ENCODE measurements at places on chromosomes 5 and 9.

GRCh38 chr5:177043958-177044357 lies 21.5 kb downstream of the ZNF346 start:
- no peak for DNase-seq
- no peaks in the 10 kb centered on the region for H3K4me1 ChIP-seq
- H3K36me3 ChIP-seq = peaks cover 27% of the 10 kb centered on the region
- H3K4me3 ChIP-seq = no peak overlapping the region
- no peaks in the 10 kb centered on the region for H3K27me3 ChIP-seq
- no peak overlapping the region for H3K27ac ChIP-seq

DNA sequence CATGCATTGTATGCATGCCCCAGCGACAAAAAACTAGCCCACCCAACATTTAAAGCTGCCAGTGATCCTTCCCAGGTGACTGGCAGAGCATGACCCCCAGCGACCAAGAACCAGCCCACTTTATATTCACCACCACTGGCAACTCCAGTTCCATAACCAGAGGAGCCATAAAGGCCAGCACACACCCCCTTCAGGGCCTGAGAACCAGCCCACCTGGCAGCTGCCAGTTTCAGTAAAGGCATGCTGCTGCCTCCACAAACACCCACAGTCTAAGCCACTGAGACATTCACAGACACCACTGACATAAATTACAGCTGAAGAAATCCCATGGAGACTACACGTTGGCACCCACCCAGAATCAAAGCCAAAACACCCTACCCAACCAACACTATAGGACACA lies 46.9 kb upstream of the RGS7BP start:
- no peak for DNase-seq
- H3K36me3 ChIP-seq = no peaks in the 10 kb centered on the region
- no peak overlapping the region for H3K4me3 ChIP-seq

DNA sequence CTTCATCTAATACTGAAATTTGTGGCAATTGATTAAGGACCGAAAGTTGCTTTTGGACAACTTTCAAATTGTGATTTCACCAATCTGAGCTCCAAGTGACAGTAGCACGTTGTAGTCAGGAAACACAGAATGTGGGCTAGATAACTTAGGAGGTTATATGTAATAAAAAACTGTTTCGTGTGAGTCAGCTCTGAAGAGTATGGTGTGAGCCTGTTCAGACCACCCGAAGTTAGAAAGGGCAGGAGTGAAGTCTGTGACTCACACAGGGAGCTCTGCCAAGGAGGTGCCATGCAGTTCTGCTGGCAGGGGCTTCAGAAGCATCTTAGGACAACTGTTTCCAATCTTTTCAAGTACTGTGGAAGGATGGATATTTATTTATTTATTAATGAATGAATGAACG lies 16.4 kb upstream of the ZBTB34 start:
- H3K27me3 ChIP-seq = no peaks in the 10 kb centered on the region
- DNase-seq = no peak
- H3K27ac ChIP-seq = peak overlapping the region; percentile 89
- no peak overlapping the region for H3K4me3 ChIP-seq
- no peaks in the 10 kb centered on the region for H3K36me3 ChIP-seq

DNA sequence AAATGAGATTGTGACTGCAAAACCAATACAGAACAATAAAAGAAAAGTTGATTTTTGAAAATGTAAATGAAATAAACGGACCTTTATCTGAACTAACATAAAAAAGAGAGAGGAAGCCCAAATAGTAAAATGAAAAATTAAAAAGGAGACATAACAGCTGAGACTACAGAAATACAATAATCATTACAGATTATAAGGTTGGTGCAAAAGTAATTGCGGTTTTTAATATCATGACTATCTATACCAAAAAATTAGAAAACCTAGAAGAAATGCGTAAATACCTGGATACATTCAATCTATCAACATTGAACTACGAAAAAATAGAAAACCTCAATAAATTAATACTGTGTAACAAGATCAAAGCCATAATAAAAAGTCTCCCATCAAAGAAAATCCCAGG lies 71.9 kb upstream of the SLCO6A1 start:
- peaks cover 5% of the 10 kb centered on the region for H3K27me3 ChIP-seq
- H3K4me1 ChIP-seq = no peaks in the 10 kb centered on the region
- no peak for DNase-seq
- no peak overlapping the region for H3K27ac ChIP-seq
- H3K4me3 ChIP-seq = no peak overlapping the region

DNA sequence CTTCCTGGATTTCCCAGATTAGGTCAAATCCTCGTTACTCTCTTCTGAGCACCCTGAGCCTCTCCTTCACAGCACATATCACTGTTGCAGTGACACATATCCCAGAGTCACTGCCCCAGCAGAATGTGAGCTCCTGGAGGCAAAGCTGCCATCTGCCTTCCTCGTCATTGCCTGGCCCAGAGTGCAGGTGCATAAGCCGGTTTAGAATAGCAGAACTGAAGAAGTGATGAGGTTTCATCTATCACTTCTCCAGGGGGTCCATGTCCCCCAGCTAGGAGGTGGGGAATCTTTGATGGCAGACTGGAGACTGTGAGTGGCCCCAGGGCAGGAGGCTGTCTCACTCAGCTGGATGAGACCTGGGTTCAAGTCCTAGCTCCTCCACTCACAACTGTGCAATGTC lies 25.8 kb downstream of the NIPAL4 start:
- H3K27ac ChIP-seq = no peak overlapping the region
- no peaks in the 10 kb centered on the region for H3K4me1 ChIP-seq
- no peak for DNase-seq
- no peak overlapping the region for H3K4me3 ChIP-seq
- peaks cover 32% of the 10 kb centered on the region for H3K36me3 ChIP-seq

DNA sequence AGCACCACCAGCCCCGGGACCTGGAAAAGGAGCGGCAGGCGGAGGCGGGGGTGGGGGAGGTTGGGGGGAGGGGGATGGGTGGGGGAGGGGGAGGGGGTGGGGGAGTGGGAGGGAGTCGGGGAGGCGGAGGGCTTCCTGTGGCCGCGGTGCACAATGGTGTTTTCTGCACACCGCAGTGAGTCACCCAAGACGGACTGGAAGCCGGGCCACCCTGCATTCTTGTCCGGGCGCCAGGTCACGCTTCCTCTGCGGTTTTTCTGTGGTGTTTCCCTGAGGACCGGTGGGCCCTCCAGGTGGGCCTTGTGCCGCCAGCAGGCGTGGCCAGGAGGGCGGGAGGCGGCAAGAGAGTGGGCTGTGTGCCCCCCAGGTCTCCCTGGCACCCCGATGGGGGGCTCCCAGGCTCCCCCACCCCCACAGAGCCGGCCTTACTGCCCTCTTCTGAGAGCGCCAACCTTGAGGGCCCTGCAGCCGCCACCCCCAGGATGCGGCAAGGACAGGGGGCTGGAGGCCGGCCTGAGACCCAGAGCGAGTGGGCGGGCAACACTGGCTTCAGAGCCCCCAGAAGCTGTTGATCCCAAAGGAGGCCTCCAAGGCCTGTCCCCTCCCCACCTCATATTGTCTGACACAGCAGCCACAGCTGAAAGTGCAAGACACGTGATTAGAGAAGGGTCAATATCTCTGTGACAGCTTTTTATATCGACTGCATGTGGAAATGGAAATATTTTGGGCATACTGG lies 11.1 kb downstream of the EXD3 start:
- no peaks in the 10 kb centered on the region for H3K27me3 ChIP-seq
- H3K36me3 ChIP-seq = peaks cover 2% of the 10 kb centered on the region
- no peak overlapping the region for H3K27ac ChIP-seq
- no peaks in the 10 kb centered on the region for H3K4me1 ChIP-seq

GRCh38 chr5:179588166-179588565 lies 35.3 kb downstream of the HNRNPH1 start:
- H3K27me3 ChIP-seq = no peaks in the 10 kb centered on the region
- peaks cover 37% of the 10 kb centered on the region for H3K36me3 ChIP-seq
- H3K27ac ChIP-seq = no peak overlapping the region
- no peaks in the 10 kb centered on the region for H3K4me1 ChIP-seq
- no peak overlapping the region for H3K4me3 ChIP-seq
- DNase-seq = no peak
